ENCODE measurements at places on chromosomes 16 and 17.

GRCh38 chr16:1530883-1531637 is 2.4 kb upstream of the TMEM204 start:
- DNase-seq = no peak

GRCh38 chr16:47584464-47585225 is 123.5 kb downstream of the PHKB start:
- DNase-seq = no peak

- DNase-seq = peak; percentile 14
Measured at GRCh38 chr16:75379911-75380847, 53.1 kb downstream of the CFDP1 start.

DNA sequence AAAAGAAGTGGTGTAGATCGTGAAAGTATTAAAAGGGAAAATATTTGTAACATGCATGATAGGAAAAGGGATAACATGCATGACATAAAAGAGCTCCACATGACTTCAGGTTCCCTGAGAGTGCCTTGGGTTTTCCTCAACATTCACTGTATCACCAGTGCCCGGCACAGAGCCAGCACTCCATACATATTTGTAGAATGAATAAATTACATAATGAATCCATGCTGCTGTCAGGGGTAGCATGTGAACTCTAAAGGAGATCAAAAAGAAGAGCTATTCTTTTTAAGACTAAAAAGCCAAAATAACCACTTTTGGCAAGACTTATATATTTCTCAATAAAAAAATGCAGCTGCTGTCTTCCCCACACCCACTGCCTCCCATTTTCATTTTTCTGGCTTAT is 2.7 kb upstream of the ZNF594 start:
- DNase-seq = no peak

DNA sequence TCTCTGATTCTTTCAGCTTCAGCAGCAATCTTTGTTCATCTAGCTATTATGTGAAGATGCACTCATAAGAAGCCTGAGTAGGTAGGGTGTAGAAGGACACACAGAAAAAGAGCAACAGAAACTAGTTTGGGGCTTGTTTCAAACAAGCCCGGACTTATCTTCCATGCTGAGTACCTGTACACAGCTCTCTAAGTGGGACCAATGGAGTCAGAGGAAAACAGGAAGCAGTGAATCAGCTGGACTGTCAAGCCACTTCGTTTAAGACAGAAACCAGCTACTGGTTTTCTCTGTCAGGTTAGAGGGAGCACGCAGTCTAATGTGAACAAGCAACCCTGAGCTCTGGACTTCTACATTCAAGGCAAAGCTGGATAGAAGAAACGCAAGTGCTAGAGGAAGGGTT is 16.0 kb downstream of the MAP2K6 start:
- DNase-seq = no peak

GRCh38 chr17:36717088-36717487 is 115.7 kb downstream of the MRM1 start:
- DNase-seq = no peak

DNA sequence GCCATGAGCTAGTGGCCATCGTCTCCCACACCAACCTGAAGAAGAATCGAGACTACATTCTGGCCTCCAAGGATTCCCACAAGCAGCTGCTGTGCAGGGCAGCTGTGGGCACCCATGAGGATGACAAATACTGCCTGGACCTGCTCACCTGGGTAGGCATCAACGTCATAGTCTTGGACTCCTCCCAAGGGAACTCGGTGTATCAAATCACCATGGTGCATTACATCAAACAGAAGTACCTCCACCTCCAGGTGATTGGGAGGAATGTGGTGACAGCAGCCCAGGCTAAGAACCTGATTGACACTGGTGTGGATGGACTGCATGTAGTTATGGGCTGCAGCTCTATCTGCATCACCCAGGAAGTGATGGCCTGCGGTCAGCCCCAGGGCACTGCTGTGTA is 70.2 kb downstream of the GRIN2A start:
- no peak for DNase-seq

DNA sequence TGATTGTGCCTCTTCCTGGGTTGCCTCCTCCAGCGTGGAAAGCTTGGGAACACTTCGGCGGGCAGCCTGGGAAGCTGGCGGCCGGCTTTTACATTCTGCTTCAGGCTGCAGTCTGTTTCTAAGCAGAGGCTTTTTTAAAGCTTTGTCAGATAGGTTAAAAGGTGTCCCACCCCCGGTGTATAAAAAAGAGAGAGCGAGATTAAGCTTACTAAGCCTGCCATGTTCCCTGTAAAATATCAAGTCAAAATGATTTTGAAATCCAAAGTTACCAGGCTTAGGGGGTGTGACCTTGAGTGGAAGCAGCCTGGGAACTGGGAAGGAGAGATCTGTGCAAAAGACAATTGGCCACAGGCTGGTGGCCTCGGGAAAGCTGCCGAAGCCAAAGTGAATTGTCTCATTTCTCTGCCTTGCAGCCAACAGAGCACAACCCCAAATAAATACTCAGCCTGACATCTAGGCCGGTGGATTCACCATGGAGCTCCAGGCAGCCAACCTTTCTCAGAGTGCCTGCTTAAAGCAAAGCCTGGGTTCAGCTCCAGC is 254.5 kb downstream of the FTO start:
- no peak for DNase-seq

DNA sequence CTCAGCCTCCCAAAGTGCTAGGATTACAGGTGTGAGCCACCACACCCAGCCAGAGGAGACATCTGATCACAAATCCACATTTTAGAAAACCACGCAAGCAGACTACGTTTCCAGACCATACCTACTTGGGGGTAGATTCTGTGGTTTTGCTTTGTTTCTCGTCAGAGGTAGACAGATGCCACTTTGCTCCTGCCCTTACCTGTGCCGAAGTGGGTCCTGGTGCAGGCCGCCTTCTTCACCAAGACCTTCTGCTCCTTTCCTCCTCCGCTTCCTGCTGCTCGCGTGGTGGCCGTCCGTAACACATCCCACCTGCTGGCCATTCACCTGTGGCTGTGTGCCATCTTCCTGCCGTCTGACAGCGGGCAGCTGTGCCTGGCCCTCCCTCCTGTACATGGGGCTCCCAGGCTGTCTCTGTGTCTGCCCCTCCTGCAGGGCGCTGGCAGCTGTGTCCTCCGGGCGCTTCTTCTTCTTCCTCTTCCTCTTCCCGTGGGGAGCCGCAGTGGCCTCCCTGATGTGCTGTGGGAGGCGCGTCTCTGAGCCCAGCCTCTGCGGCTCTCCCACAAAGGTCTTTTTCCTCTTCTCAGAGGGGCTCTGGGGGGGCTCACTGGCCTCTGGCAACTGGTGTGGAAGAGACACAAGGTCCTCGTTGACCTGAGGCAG is 21.2 kb upstream of the CYTH1 start:
- no peak for DNase-seq

DNA sequence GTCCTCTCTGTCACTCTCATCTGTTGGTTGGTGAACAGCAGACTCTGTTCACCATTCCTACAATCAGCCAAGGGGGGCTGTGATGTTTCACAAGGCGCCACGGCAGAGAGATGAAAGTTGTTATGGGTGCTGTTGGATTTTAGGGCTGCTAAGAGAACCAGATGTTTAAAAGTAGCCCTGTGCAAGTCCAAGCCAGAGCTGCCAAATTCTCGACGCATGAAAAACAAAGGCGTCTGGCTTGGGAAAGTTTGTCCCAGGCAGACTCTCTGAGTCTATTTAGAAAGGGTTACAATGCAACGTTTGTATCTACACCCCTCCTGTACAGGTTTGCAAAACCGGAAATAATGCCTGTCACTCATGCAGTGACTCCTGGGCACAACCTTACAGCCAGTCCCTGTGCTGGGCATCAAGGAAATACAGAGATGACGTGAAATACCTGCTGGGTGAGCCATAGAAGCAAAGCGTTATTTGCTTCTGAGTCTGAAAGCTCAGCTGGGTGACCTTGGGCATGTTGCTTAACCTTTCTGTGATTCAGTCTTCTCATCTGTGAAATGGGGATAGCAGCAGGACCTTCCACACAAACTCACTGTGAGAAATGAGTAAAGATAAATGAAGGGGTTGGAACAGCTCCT is 74.8 kb downstream of the XYLT1 start:
- no peak for DNase-seq

- DNase-seq = no peak
Measured at GRCh38 chr16:27305839-27306442, 7.8 kb upstream of the IL4R start.

DNA sequence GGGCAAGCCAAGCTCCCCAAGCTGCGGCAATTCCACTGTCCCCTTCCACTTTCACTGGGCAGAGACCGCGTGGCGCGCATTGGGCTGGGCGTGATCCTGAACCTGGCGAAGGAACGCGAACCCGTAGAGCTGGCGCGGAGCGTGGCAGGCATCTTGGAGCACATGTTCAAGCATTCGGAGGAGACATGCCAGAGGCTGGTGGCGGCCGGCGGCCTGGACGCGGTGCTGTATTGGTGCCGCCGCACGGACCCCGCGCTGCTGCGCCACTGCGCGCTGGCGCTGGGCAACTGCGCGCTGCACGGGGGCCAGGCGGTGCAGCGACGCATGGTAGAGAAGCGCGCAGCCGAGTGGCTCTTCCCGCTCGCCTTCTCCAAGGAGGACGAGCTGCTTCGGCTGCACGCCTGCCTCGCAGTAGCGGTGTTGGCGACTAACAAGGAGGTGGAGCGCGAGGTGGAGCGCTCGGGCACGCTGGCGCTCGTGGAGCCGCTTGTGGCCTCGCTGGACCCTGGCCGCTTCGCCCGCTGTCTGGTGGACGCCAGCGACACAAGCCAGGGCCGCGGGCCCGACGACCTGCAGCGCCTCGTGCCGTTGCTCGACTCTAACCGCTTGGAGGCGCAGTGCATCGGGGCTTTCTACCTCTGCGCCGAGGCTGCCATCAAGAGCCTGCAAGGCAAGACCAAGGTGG is 9.8 kb downstream of the SARM1 start:
- no peak for DNase-seq

GRCh38 chr17:41738077-41738800 is 3.8 kb upstream of the HAP1 start:
- DNase-seq = peak; percentile 84

GRCh38 chr16:88527937-88528743 is 42.1 kb upstream of the ZC3H18 start:
- no peak for DNase-seq

- peak; percentile 47 for DNase-seq
Measured at GRCh38 chr17:31509095-31509804, 117.8 kb downstream of the RAB11FIP4 start.

- peak; percentile 73 for DNase-seq
Measured at GRCh38 chr17:80931421-80932265, 60.0 kb upstream of the CHMP6 start.

DNA sequence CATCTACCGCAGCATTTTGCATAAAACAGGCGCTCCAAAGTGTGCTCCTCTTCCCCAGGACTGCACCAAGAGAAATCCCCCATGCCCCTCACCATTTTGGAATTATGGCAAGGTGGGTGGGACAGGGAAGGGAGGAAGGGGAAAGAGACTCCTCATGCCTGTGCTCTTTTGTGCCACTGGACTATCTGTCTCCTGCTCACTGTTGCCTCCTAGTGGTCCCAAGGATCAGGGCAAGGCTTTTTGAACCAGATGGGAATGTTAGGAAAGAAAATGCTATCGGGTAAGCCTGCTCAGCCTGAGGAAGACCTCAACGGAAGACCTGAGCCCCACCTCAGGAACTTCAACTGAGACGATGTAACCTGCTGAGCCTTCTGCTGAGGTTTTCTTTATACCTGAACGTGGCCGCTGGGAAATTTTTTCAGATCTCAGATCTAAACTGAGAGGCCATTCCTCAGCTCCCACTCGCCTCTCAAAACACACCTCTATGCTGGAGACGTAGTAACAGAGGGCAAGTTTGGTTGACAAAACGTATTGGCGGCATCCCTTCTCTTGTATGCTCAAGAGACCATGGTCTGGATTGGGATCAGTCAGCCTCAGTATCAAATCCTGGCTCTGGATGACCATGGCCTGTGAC is 58.3 kb downstream of the SPACA3 start:
- peak; percentile 25 for DNase-seq

DNA sequence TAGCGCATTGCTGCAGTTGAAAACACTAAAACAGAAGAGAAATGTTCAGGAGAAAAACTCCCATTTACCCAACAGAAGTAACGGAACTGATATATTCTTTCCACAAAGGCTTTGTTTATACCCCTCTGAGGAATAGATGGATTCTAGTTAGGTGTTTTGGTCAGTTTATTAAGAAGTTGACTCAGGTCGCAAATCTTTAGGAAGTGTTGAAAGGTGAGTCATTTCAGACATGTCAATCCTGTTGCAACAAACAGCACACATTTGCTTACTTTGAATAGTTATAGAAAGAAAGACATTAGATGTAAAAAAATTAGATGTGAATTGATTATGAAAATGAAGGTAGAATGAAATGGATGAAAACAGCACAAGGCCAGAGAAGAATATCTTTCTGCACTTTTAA is 941.0 kb downstream of the KCNJ2 start:
- no peak for DNase-seq

GRCh38 chr16:80836202-80836601 is 31.8 kb upstream of the CDYL2 start:
- no peak for DNase-seq

- no peak for DNase-seq
Measured at GRCh38 chr16:49280105-49280741, 1.4 kb downstream of the CBLN1 start.

DNA sequence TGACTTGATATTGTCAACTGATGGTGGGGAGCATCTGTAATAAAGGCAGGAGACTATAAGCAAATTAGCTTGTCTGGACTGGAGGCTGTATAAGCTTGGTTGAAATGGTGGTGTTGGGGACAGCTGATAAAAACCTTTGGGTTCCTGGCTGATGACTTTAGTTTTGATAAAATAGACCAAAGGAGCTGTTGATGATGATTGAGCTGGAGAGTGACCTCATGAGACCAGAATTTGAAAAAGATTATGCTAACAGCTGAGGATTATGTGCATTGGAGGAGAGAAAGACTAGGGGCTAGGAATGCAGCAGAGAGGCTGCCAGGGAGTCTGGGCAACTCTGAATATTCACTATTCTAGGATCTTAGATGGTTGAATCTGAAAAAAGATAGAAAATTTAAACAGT is 8.7 kb upstream of the CDC27 start:
- DNase-seq = no peak

GRCh38 chr16:23578101-23578830 is 17.9 kb downstream of the NDUFAB1 start:
- no peak for DNase-seq

DNA sequence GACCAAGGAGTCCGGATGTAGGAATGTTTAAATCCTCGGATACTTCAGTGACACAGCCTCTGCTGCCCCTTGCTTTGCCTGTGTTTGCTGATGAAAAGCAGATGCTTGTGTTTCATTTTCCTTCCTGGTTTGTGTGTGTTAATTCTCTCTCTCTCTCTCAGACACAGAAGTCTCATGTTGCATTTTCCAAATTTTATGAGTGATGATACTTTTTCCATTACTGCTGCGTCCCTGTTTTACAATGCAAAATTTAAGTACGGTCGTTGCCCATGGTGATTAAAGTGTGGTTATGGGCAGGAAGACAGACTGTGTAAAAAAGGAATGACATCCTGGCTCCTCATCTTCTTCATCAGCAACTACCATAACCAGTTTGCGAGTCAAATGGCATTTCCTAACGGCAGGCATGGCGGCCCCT is 5.7 kb downstream of the RMI2 start:
- no peak for DNase-seq

DNA sequence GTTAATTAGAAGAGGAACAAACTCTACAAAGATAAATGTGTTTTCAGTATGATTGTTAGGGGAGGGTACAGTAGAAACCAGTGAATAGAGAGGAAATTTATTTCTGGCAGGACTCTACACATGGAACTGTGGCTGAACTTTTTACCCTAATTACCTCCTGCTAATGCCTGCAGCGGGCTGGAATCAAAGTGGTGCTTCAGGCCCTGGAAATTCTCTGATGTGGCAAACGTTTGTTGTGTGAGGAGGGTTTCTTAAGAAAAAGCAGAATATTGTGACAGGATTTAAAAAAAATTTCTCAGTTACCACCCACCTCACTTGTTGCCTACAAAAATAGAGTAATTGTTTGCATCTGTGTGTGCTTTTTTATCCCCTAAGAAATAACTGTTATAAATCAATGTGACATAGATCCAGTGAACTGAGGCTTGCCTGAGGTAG is 154.5 kb downstream of the BCAS3 start:
- peak; percentile 6 for DNase-seq
